Esophagus squamous epithelium (tissue), 5 donors: ENCODE measurements at places on chromosomes 3 and 15. TPM values are rescaled to one million over a fixed set of nuclear protein-coding genes. Genes with fewer than 3 reads are reported as not detected.

DNA sequence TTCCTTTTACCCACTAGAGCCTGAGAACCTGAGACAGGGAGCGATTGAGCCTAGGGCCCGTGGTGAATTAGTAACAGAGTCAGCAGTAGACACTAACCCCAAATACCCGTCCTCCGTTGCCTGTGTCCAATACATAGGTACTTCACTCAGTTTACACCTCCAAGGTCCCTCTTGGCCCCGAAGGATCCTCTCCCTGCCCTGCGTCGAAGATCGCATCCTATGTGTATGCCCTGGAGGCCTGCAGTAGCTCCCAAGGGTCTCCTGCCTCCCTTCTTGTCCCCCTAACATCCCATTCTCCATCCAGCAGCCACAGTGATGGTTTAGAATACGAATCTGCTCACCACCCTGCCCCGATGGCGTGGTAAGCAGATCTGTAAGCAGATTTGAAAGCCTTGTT is 67.0 kb downstream of the ISG20 start:
- no peak for DNase-seq

DNA sequence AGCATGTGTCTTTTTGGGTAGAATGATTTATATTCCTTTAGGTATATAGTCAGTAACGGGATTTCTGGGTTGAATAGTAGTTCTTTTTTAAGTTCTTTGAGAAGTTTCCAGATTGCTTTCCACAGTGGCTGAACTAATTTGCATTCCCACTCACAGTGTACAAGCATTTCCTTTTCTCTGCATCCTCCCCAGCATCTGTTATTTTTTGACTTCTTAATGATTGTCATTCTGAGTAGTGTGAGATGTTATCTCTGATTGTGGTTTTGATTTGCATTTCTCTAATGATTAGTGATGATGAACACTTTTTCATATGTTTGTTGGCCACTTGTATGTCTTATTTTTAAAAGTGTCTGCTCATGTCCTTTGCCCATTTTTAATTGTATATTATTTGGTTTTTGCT is 337.6 kb downstream of the EFHB start:
- no peak for DNase-seq

DNA sequence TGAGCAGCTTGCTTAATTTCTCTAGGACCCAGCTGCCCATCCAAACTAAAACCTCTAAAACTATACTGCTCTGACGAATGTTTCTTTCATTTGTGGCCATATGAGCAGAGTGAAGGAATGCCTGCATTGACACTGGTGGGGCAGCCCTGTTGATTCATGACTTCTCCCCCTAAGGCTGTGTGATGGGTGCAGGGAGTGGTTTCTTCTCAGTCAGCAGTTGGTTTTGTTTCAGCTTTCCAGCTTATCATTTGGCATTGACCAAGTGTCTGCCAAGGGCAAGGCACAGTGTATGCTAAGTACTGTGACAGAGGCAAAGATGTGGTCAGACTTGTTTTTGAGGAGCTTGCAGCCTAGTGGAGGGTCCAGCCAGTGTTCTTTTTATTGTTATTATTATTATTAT is 4.7 kb downstream of the ABHD6 start:
- DNase-seq = no peak

DNA sequence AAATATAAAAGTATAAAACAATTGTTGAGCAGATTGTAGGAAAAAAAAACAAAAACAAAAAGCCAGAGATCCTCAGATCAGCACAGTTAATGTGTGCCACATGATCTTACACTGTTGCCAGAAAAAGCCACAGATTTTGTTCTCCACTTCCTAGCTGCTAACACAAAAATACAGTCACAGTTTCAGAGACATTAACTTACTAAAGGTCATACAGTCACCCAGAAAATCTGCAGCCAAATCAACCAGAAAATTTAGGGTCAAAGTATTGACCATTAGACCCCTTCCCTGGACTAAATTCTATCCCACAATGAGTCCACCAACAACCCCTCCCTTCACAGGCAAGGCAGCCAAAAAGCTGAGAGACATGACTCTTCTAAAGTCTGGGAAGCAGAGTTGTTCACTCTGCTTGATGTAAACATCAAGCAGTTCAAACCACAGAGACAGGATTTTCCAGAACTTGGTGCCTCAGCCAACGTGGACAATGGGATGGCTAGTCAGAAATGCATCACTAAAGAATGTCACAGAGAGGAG is 59.1 kb downstream of the SST start:
- no peak for DNase-seq

Gene XCR1
- 0.12 TPM for total RNA-seq

Gene IGSF10
- total RNA-seq = 0.45 TPM

Gene CLASP2
- 40.7 TPM for total RNA-seq
